HFFc6 (cell line): ENCODE measurements at places on chromosomes 7 and 10.

GRCh38 chr7:122850528-122850927, 35.7 kb downstream of the CADPS2 start:
- no peaks in the 10 kb centered on the region for H3K36me3 ChIP-seq
- no peaks in the 10 kb centered on the region; the same call in none of the 2 replicates for H3K27me3 ChIP-seq
- no peak overlapping the region for H3K27ac ChIP-seq
- H3K4me3 ChIP-seq: no peak overlapping the region
- H3K4me1 ChIP-seq: no peaks in the 10 kb centered on the region
- no peak for DNase-seq

DNA sequence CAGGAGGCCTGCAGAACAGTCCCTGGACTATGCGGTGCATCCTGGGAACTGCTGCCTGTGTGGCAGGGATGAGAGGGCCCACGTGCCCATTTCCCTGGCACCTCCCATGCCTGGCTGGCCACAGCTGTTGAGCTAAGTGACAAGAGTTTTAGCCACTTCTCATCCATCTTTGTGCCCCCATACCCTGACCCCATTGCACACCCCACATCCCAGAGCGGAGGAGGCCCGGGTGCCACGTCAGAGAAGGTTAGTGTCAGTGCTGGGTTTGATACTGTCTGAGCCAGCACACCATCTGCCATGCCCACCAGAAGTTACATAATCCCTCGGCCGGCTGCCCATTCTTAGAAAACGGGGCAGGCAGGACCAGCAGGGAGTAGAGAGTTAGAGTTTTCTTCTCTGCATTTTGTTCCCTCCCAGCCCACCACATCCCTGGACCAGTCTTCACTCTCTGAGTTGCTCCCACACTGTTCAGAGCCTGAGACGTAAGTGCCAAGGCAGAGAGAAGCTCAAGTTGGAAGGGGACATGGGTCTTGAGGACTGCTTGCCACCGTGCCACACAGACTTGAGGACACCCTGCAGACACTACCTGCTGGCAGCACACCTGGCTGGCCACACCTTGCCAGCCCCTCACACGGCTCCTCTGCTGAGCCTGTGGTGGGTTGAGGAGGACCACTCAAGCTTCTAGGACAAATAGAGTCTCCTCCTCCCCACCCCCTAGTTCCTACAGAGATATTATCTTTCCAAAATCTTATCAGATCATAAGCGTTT, 13.1 kb downstream of the UNC5B start:
- H3K27ac ChIP-seq: no peak overlapping the region
- H3K4me3 ChIP-seq: no peak overlapping the region
- no peaks in the 10 kb centered on the region for H3K27me3 ChIP-seq
- no peak for DNase-seq
- peaks cover 35% of the 10 kb centered on the region for H3K4me1 ChIP-seq

- no peak overlapping the region for H3K27ac ChIP-seq
- H3K4me3 ChIP-seq: no peak overlapping the region; the same call in 1 of the 2 replicates
- peaks cover 3% of the 10 kb centered on the region; the same call in 1 of the 2 replicates for H3K36me3 ChIP-seq
- peaks cover 70% of the 10 kb centered on the region for H3K4me1 ChIP-seq
- no peaks in the 10 kb centered on the region for H3K27me3 ChIP-seq
Measured at GRCh38 chr7:111026343-111026742, 64.6 kb upstream of the LRRN3 start.

- H3K4me1 ChIP-seq: no peaks in the 10 kb centered on the region
- no peaks in the 10 kb centered on the region for H3K36me3 ChIP-seq
- H3K27me3 ChIP-seq: no peaks in the 10 kb centered on the region
- no peak overlapping the region for H3K4me3 ChIP-seq
- no peak for DNase-seq
- no peak overlapping the region for H3K27ac ChIP-seq
Measured at GRCh38 chr7:70756789-70757188, 375.2 kb upstream of the GALNT17 start.

DNA sequence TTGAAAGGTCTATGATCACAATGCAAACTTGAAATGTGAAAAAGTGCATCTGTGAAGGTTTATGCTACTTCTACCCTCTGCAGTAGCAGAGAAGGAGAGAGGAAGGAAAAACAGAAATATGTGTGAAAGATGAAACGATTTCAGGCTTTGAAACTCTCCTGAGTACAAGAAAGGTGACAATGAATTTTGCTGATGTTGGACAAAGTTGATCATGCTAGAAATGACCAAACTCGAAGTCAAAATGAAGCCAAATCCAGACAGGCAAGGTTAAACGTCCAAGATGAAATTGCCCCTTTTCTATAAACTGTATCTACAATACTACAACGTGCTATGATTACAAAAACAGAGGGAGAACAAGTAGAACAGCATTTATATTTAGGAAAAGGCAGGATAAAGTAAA, 67.0 kb upstream of the C7orf33 start:
- no peak for DNase-seq
- H3K4me1 ChIP-seq: no peaks in the 10 kb centered on the region
- H3K4me3 ChIP-seq: no peak overlapping the region
- no peak overlapping the region for H3K27ac ChIP-seq

- no peak overlapping the region for H3K4me3 ChIP-seq
- peak overlapping the region; percentile 74 for H3K27ac ChIP-seq
- H3K4me1 ChIP-seq: peaks cover 48% of the 10 kb centered on the region
- H3K36me3 ChIP-seq: no peaks in the 10 kb centered on the region
Measured at GRCh38 chr10:132519382-132520176, 18.0 kb upstream of the INPP5A start.

- no peaks in the 10 kb centered on the region for H3K27me3 ChIP-seq
- no peak overlapping the region for H3K4me3 ChIP-seq
- H3K27ac ChIP-seq: no peak overlapping the region
- H3K36me3 ChIP-seq: no peaks in the 10 kb centered on the region
- DNase-seq: no peak
- H3K4me1 ChIP-seq: no peaks in the 10 kb centered on the region
Measured at GRCh38 chr7:70738151-70738885, 393.6 kb upstream of the GALNT17 start.

DNA sequence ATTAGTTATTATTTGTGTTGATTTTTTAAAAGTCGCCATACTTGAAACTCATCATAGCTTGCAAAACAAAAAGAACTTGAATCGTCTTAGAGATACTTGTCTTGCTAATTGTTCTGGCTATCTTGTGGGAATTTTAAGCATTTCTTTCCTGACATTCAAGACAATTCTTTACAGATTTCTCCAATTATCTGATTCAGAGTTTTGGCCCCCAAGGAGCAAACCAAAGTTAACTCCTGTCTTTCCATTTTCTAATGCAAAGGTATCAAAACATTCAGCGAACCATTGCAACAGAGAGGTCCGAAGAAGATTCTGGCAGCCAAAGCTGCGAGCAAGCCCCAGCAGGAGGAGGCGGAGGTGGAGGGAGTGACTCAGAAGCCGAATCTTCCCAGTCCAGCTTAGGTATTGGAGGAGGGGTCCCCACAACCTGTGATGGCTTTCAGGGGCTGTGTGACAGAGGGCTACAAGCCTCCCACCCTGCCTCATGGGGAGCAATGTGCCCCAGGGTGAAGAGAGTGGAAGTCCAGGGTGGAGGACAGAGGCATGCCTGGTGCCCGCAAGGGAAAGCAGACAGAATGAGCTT, 119.4 kb upstream of the STK17A start:
- H3K27ac ChIP-seq: no peak overlapping the region
- no peaks in the 10 kb centered on the region for H3K36me3 ChIP-seq
- peaks cover 8% of the 10 kb centered on the region for H3K27me3 ChIP-seq
- no peak for DNase-seq
- H3K4me3 ChIP-seq: peak overlapping the region; percentile 44; the same call in 1 of the 2 replicates
- H3K4me1 ChIP-seq: peaks cover 26% of the 10 kb centered on the region

- H3K4me1 ChIP-seq: peaks cover 64% of the 10 kb centered on the region
- H3K27me3 ChIP-seq: no peaks in the 10 kb centered on the region; the same call in 1 of the 2 replicates
- peak overlapping the region; percentile 93 for H3K4me3 ChIP-seq
- peak overlapping the region; percentile 42 for H3K27ac ChIP-seq
- H3K36me3 ChIP-seq: no peaks in the 10 kb centered on the region; the same call in 1 of the 2 replicates
Measured at GRCh38 chr10:88974012-88974411, 16.6 kb upstream of the FAS start.

- no peak overlapping the region for H3K4me3 ChIP-seq
- DNase-seq: no peak
- no peak overlapping the region for H3K27ac ChIP-seq
- no peaks in the 10 kb centered on the region; the same call in 1 of the 2 replicates for H3K36me3 ChIP-seq
- no peaks in the 10 kb centered on the region for H3K4me1 ChIP-seq
Measured at GRCh38 chr10:88346144-88346977, 236.8 kb downstream of the RNLS start.

GRCh38 chr7:12889391-12889790, 202.0 kb downstream of the ARL4A start:
- H3K27me3 ChIP-seq: no peaks in the 10 kb centered on the region
- H3K27ac ChIP-seq: peak overlapping the region; percentile 70
- H3K36me3 ChIP-seq: no peaks in the 10 kb centered on the region
- no peak overlapping the region for H3K4me3 ChIP-seq
